Cardiac muscle cell (in vitro differentiated cells and primary cell): ENCODE measurements at places on chromosomes 6 and 20. TPM values are rescaled to one million over a fixed set of nuclear protein-coding genes. Genes with fewer than 3 reads are reported as not detected.

DNA sequence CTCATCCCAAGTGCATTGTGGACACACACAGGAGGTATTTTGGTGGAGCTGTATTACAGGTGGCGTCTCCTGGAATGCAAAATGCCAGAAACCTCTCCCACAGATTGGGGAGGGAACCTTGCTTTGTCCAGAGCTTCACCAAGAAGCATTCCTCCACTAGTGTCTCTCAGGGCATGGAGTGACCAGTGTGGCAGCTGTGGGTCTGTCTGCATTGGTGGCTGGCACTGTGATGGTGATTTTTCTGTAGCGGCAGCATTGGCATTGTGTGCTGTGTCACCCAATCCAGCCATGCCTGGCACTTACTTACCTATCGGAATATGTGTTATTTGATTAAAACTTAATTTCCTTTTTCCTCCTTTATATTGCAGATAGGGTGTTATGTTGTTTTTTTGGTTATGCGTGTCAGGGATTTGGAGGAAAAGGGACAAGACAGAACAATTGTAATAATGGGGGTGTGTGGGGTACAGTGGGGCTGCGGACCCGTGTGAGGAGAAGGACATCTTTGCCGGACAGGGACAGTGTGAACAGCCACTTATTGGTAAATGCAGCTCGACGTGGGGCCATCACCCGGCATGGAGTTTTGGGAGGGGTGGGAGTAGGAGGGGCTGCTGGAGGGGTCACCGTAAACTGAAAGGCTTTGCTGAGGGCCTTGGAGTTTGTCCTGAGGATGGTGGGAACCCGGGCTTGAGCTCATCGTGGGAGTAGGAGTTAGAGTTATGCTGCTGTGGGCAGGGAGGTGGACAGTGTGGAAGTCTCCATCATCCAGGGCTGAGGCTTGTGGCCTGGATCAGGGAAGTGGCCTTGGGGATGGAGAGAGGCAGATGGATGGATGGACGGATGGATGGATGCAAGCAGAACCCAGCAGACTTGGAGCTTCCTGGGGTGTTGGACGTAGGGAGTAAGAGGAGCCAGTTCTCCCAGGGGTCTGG lies 105.0 kb downstream of the SYCP2 start:
- no peak for DNase-seq

DNA sequence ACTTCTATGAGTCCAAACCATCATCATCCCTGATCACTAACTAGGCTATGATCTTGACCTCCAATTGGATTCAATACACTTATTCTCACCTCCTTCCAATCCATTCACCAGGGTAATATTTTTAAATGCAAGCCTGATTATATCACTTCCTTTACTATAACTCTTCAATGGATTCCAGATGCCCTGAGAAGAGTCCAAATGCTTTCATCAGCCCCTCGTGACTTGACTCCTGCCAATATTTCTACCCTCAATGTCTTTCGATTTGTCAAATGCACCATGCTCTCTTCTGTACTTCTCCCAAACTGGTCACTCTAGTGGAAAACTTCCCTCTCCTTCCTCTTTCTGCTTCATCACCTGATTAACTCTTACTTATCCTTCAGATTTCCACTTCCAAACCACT lies 70.8 kb downstream of the CD164 start:
- DNase-seq = no peak

DNA sequence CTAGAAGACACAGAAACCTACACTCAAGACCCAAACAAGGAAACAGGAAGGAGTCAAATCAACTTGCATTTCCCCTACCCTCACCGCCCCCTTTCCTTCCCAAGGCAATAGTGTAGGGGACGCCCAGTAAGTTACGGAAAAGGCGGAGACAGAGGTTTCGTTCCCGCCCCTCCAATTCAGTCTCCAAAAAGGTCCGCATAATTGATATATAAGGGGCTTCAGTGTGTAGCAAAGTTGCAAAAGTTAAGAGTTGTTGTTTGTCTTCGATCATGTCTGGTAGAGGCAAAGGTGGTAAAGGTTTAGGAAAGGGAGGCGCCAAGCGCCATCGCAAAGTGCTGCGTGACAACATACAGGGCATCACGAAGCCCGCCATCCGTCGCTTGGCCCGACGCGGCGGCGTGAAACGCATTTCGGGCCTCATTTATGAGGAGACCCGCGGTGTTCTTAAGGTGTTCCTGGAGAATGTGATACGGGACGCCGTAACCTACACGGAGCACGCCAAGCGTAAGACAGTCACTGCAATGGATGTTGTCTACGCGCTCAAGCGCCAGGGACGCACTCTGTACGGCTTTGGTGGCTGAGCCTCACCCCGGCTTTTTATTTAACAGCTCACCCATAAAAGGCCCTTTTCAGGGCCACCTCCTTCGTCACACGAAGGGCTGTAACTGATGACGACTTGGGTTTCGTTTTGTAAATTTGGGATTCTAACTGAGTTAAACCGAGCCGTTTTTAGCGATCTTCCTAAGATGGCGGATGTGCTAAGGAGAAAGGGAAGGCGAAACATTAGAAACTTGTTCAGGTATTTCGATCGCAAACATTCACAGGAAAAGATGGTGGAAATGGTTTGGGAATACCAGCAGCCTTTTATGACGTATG lies 124.6 kb upstream of the BTN3A2 start:
- DNase-seq = peak; percentile 98

DNA sequence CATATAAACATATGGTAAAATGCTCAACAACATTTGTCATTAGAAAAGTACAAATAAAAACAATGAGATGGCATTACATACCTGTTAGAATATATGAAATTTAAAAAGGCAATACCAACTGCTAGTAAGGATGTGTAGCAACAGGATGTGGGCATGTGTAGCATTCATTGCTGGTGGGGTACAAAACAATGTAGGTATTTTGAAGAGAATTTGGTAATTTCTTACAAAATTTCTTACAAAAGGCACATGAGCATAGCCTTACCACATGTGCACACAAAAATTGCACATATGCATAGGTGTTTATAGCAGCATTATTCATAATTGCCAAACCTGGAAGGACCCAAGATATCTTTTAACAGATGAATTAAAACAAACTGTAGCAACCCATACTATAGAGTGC lies 1355.1 kb upstream of the CITED2 start:
- no peak for DNase-seq

GRCh38 chr6:96784650-96785049 lies 52.6 kb downstream of the GPR63 start:
- DNase-seq = no peak

DNA sequence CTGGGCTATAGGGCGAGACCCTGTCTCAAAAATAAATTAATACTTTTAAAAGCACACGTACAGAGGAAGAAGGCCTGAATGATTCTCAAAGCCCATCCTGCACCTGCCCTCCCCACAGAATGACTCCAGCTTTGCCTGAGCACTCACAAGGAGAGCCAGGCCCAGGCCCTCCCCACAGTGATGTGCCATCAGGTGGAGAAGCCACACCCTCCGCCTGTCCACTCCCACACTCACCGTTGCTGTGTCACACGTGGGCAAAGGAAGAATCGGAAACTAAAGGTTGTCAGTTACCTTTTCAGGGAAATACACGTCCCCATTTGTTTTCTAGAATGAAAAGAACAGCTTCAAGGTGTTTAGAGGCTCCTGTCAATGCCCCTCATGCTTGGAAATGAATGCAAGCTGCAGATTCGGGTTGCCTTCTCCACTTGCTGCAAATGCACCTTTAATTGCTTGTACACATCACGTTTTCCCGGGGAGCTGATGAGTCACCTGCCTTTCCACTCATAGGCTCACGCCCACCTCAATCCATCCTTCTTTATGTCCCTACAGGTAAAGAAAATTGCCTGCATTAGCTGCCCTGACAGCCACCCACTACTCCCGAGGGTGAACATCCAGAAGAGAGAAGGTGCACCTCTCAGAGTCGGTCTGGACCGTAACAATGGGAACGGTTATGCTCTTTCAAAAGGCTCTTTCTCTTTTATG lies 45.5 kb upstream of the AFDN start:
- DNase-seq = no peak

DNA sequence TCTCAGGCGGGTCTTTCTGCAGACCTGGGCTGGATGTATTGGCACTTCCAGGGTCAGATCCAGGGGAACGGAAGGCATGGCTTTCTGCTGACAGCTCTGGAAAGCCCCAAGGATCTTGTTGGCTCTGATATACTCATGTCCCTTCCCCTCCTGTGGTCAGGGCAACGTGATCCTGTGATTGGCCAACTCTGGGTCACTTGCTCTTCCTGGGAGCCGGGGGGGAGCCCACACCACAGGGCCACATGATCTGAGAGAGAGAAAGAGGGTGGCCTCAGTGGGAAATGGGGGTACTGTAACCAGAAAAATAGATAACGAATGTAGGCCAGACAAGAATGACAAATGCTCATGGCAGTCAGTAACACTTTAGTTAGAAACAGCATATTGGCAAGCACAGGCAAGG lies 223.0 kb downstream of the NFATC2 start:
- no peak for DNase-seq

GRCh38 chr6:154266560-154267099 lies 90.0 kb downstream of the IPCEF1 start:
- DNase-seq = no peak

GRCh38 chr20:48999890-49000870 lies 45.9 kb upstream of the CSE1L start:
- no peak for DNase-seq

GRCh38 chr6:15266423-15266996 lies 20.6 kb downstream of the JARID2 start:
- peak; percentile 40 for DNase-seq

- no peak for DNase-seq
Measured at GRCh38 chr6:119880840-119881239, 531.3 kb upstream of the MAN1A1 start.

GRCh38 chr20:54067606-54068174 lies 2.7 kb downstream of the BCAS1 start:
- DNase-seq = peak; percentile 90

DNA sequence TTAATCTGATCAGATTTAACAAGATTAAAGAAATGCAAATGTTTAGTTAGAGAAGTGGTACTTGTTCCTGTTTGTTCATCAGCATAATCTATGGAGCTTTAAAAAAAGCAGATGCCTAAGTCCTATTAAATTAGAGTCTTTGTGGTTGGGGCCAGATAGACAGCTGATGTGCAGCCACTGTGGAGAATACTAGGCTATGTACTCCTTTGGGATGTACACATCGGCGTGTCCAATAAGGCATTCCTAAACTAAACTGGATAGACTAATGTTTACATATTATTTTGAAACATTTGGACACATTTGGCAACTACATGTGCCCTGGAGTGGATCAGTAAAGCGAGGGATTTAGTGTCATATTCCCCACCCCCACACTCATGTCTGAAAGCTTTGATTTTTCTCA lies 459.5 kb downstream of the LMBRD1 start:
- DNase-seq = no peak

DNA sequence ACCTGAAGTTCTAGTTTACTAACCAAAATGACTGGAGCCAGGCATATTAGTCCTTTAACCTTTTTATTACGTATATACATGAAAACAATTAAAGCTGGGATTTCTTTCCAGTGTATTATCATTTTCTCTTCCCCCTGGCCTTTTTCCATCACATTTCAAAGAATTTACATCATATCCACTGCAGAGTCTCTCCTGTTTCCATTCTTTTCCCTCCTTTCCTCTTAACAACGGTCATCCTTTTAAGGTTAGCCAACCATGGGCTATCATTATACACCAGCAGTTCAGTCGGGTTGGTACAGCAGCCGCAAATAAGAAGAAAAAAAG lies 104.6 kb downstream of the TFAP2A start:
- no peak for DNase-seq

- DNase-seq = no peak
Measured at GRCh38 chr6:4806791-4807190, 30.6 kb downstream of the CDYL start.

- no peak for DNase-seq
Measured at GRCh38 chr20:51360451-51361201, 181.9 kb downstream of the NFATC2 start.

- no peak for DNase-seq
Measured at GRCh38 chr6:132140189-132140588, 189.0 kb upstream of the CCN2 start.

DNA sequence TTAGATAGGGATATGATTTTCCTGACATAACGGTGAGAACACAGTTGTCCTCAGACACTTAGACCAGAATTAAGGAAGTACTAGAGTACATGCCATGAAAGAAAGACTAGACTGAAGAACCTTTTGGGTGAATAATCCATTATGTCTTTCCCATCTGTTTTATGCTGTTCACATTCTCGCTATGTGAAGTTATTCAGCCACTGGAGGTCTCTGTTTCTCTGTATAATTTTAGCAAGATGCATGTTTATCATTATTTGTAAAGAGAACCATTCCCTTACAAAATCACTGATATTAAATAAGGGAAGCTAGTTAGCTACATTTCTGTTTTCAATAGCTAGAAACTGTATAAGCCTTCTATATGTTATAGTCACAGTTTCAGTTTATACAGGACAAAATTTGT lies 391.9 kb downstream of the CD109 start:
- no peak for DNase-seq

- DNase-seq = no peak
Measured at GRCh38 chr6:81689580-81689979, 62.9 kb downstream of the TENT5A start.

- DNase-seq = no peak
Measured at GRCh38 chr6:164546263-164546662, 763.1 kb downstream of the C6orf118 start.

- no peak for DNase-seq
Measured at GRCh38 chr6:148407372-148407771, 64.7 kb downstream of the SASH1 start.

DNA sequence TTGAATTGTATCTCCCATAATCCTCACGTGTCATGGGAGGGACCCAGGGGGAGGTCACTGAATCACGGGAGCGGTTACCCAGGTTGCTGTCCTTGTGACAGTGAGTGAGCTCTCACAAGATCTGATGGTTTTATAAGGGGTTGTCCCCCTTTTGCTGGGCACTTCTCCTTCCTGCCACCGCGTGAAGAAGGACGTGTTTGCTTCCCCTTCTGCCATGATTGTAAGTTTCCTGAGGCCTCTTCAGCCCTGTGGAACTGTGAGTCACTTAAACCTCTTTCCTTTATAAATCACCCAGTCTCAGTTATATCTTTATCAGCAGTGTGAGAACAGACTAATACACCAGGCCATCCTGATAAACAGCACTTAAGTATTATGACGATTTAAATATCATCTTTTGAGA lies 9.0 kb upstream of the MRGBP start:
- DNase-seq = no peak

The SLC22A23 gene
- 14.6 and 24.9 TPM in 2 replicates for total RNA-seq

The RBL1 gene
- total RNA-seq = 4.3 and 4.9 TPM in 2 replicates

The ECT2L gene
- total RNA-seq = not detected in 2 replicates

The KCNQ5 gene
- 28.9 and 45.4 TPM in 2 replicates for total RNA-seq

The DEFB124 gene
- not detected in 2 replicates for total RNA-seq

The HNF4A gene
- 0.09 TPM in 1 of 2 replicates, not detected in the other for total RNA-seq

The COL20A1 gene
- total RNA-seq = 0.85 TPM in 1 of 2 replicates, not detected in the other

The TMEM74B gene
- 27.7 and 40.3 TPM in 2 replicates for total RNA-seq

The TSBP1 gene
- total RNA-seq = not detected in 2 replicates

The MAS1 gene
- total RNA-seq = not detected in 2 replicates

The FAM162B gene
- total RNA-seq = 0.39 TPM in 1 of 2 replicates, not detected in the other

The PNLDC1 gene
- 0.09 TPM in 1 of 2 replicates, not detected in the other for total RNA-seq
